Hepatic stellate cell (primary cell): ENCODE measurements at places on chromosomes 2 and 18.

- DNase-seq, result no peak
These were observed 1057.2 kb upstream of the TMEFF2 start for GRCh38 chr2:193251909-193252308.

- peak; percentile 26 for DNase-seq
These were observed 24.2 kb downstream of the ICOS start for GRCh38 chr2:203960811-203961210.

- DNase-seq, result no peak
These were observed 16.8 kb upstream of the NEUROD1 start for GRCh38 chr2:181697126-181697525.

- DNase-seq, result no peak
These were observed 24.1 kb downstream of the ST8SIA5 start for GRCh38 chr18:46732801-46733200.

DNA sequence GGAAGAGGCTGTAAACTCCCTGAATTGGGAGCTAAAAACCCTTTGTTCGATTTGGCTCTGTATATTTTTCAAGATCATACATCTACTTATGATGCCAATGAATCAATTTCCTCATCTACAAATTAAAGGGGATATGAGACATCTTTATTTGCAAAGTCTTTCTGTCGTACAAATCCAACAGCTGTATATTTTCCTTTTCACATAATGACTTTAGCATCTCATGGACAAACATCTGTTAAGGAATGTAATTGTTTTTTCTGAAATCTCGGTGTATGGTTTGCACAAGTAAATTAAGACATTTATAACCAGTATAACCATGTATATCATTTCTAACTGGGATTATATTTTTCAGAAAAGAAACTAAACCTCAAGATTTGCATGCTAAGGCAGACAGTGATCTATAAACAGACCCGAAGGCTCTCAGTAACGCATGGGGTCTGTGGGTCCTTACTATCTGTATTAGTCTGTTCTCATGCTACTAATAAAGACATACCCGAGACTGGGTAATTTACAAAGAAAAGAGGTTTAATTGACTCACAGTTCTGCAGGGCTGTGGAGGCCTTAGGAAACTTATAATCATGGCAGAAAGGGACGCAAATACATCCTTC, 130.8 kb downstream of the SLC8A1 start:
- no peak for DNase-seq

GRCh38 chr18:22688877-22689496, 244.1 kb upstream of the RBBP8 start:
- no peak for DNase-seq

DNA sequence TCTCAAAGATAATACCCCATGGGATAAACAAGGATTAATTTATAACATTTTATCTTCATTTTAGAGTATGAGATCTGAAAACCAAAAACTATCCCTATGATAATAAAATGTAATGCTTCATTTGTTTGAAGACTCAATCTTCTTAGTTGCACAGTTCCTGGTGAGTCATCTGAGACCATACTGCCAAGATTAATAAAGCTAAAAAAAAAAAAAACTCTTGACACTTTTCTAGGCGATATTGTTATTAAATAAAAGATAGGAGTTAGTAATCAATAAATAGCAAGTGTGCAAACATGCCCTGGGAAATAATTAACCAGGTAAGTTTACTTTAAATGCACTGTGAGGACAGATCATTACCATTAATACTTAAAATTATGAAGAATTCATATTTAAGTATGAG, 83.9 kb downstream of the RPE start:
- DNase-seq, result peak; percentile 4
